GF-D8 (cell line): ENCODE measurements at places on chromosomes 4 and X.
A peak's percentile ranks its signal among the peaks of the same experiment; 100 is the strongest.

DNA sequence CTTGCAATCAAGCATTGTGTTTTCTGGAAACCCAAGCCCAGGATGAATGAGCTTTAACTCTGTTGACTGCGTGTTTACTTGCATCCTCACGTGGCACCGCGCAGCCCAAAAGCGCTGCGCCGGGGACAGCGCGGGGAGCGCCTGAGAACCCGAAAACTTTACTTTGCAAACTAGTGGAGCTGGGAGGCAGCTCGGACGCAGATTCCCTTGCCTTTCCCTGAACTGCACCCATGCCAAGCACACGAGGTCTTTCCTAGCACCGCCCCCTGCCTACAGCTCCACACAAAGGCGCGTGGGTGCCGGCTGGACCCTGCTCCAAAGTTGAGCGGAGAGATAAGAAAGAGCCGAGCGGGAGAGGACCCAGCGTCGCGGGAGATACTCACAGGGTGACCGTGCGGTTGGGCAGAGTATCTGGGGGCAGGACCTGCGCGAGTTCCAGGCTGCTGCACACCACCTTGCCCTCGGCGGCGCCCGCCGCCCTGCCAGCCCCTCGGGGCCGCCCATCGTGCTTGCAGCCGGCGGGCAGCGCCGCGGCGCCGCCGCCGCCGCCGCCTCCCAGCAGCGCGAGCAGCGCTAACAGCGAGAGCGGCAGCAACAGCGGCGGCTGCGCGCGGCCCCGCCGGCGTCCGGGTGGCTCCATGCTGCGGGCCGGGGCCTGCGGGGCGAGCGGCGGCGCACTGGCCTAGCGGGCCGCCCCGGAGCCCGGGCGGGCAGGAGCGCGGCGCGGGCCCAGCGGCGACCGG is 550 bp downstream of the ADGRA3 start:
- peak; percentile 30 for DNase-seq

DNA sequence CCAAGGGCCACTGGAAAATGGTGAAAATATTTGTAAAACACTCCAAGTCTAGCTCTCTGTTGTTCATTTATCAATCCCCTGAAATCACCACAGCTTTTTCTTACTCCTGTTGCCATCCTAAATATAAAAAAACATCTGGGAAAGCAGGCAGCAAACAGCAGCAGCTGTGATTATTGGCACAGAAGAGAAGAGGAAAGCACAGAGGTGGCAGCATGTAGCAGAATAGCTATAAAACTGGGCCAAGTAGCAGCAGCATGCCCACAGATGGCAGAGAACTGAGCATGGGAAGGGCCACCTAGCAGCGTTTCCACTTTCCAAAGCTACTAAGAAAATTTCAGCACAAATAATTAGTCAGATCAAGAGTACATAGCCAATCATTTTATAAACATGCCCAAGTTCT is 307.2 kb downstream of the SLC7A11 start:
- DNase-seq: no peak

DNA sequence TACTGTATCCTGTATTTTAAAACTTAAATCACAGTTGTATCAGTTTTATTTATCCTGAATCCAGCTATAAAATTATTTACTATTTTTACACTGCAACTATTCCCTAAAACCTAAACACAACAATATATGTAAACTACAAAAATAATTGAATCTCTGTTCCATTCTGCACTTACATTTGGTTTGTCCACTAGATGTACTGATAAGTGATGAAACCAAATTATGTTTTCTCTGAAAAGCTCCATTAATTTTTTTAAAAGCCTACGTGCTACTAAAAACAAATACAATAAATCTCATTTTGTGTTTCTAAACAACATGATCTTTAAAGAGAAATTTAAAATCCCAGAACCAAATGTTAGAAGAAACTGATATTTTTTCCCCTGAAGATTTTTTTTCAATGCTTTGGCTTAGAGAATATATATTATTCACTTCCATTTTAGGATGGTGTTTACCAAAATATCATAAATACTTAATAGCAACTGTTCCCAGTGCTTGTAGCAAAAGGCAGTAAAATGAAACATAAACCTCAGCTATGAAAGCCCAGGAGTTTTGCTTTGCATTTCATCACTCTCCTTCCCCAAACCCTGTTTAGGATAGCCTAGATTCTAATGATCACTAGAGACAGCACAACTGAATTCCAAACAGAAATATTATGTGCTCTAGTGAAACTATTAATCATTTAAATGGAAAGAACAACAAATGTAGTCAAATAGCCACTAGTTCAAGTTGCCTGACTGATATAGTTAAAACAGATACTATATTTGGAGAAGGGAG is 19.7 kb downstream of the ANTXR2 start:
- no peak for DNase-seq

DNA sequence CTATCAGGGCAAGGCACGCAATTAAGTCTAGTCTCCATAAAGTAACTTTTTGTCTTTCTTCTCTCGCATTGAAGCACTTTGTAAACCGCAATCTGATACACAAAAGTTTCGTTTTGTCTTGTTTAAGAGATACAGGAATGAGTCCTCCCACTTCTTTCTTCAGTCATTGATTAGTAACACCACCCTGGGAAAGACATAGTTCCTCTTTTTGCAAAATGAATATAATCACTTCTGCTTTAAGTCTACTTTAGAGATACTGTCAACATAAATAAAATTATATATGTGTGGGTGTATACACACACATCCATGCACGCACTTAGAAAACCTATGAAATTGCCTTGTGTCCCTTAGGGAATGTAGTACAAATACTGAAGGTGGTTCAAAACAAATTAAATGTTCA is 11.7 kb downstream of the COQ2 start:
- DNase-seq: no peak

DNA sequence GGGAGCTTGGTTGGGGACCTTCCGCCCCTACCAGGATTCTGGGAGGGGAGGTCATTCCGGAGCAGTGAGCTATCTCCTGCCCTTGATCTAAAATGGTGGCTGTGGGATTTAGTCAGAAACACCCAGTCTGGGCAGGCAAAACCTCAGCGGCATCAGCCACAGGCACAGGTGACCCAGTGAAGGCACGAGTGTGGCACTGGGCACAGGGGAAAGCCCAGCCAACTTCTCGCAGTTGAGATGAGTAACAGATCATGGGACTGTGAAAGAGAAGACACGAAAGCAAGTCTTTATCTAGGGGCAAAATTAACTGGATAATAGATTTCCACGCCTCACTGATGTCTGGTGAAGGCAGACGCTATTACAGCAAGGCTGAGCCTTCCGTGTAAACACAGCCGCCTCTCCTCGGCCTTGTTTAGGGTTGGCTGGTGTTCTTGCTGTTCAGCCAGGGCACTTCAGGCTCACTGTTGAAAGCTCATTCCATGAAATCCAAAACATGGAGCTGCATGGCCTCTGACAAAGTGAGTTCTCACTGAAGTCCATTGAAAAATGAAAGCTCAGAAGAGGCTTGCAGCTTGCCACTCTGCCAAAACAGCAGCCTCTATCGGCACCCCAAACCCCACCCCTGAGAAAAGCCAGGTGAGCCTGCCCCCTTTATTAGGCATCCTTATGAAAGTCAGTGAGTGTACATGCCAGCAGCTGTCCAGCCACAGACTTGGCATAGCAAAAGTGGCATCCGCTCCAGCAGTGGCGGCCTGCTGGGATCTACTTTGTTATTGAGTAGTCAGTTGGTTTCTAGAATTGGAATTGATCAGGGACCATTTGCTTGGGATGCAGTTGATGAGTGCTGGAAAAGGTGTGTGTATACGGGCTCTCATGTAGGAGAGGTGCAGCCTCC is 102.3 kb upstream of the MTM1 start:
- no peak for DNase-seq

DNA sequence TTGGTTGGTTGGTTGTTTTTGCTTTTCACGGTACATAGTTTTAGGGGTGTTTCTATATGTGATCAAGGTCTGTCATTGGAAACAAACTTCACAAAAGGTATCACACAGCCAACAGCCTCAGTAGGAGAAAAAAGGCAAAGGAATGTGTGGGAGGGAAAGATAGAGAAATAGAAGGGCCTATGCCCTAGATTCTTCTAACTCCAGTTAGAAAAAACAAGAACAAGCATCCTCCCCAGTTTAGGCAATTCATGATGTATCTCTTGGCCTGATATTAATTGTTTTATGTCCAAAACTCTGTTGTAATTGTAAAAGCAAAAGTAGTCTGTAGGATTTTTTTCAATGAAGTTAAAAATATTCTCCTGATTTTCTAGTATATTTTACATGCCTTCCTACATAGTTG is 192.4 kb upstream of the EDNRA start:
- no peak for DNase-seq

DNA sequence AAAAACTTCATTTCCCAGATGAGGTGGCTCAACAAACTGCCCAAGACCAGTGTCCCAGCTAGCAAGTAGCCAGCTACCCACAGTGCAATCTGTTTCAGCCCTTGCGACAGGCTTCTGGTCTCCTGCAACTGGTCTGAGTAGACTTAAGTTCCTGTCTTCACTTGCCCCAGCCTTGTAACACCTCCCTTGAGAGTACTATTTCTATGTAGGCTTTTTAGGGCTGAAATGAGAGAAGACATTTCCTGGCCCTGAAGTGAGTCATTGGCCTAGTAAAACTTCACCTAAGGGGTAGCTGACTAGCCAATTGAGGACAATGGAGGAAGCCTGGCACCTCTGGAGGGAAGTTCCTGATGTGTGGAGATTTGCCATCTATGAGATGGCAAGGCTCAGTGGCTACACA is 80.1 kb upstream of the STIM2 start:
- DNase-seq: peak; percentile 43

GRCh38 chr4:186203406-186203805 is 12.0 kb downstream of the CYP4V2 start:
- no peak for DNase-seq

DNA sequence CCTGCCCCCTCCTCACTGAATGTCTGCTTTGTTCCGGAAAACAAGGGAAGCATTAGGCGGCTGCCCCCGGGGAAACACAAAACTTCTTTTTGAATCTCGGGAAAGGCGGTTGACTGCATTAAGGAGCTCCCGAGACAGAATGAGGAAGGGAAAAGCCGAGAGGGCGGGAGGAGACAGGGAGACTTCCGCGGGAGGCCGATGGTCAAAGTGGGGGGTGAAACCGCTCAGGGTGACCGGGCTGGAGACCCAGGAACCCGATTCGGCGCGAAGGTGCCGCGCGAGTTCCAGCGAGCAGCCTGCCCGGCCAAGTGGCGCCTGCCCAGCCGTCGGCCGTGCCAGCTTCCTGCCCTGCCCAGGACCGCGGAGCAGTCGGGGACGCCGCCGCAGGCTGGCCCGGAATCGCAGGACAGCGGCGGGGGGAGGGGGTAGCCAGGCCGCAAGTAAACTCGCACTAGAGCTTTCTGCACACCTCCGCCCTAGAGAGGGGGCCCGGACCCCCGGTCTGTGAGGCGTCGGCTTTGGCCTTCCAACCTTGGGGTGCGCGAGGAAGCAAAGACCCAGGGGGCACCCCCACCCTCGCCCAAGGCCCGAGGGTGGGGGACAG is 55.1 kb upstream of the BCOR start:
- DNase-seq: peak; percentile 23

- no peak for DNase-seq
These were observed 25.9 kb upstream of the INTU start for GRCh38 chr4:127606823-127607222.

DNA sequence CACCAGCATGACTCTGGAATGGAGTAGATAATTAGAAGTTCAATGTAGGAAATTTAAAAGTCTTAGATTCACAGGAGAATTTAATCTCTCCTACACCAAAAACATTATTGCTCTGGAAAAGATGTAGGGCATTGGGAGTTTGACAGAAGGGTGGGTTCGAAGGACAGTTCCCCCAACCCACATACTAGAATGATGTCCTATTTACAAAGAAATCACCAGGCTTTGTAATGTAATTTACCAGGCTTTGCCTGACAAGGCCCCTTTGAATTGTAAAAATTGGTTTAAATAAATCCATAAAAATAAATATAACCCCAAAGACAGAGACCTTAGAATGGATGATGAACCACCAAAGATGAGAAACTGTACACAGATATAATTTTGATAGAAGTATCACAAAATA is 399.2 kb upstream of the GRID2 start:
- no peak for DNase-seq

GRCh38 chr4:113618205-113618604 is 143.3 kb downstream of the CAMK2D start:
- no peak for DNase-seq

DNA sequence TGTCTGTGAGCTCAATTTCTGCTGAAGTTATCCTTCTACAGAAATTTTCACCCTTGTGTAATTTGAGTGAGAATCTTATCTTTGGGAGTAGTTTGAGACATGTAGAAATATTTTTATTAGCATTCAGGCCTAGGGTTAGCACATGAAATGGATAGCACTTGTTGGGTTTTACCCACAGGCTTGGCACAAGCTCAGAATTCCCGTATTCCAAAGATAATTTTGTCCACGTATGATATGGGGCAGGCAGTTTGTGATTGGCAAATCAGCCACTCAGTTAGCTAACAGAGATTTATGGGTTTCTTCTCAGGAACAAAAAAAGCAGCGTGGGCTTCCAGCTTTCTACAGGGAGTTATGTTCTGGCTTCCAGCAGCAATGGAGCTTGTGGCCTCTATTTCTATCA is 117.9 kb upstream of the DCAF8L1 start:
- no peak for DNase-seq

GRCh38 chr4:32601848-32602247 is 1881.7 kb downstream of the PCDH7 start:
- DNase-seq: no peak

DNA sequence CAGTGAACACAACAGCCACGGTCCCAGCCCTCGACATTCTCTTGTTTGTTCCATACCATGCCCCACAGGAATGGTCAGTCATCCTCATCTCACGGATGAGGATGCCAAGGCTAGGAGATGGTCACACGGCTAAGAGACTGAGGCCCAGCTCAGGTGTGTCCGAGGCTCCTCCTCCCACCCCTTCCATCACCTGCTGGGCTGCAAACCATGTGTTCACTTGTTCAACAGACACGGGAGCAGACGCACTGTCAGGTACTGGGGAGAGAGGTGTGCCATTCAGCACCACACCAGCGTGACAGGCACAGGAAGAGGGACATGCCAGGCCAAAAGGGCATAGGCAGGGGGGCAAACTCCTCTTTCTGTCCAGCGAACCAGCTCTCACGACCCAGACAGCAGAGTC is 45.9 kb downstream of the ABLIM2 start:
- no peak for DNase-seq

GRCh38 chr4:38283724-38284123 is 323.5 kb downstream of the PTTG2 start:
- no peak for DNase-seq

GRCh38 chrX:129875669-129876068 is 30.3 kb upstream of the UTP14A start:
- no peak for DNase-seq

DNA sequence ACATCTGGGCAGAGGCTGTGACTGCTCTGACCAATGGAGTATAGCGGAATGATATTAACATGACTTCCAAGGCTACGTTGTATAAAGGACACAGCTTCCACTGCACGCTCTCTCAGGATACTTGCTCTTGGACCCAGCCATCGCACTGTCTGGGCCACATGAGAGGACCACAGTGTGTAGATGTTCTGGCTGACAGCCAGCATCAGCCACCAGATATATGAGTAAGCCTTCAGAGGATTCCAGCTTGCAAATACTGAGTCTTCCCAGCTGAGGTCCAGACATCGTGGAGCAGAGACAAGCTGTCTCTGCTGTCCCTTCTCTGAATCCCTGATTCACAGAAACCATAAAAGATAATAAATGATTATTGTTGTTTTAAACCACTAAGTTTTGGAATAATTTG is 146.8 kb upstream of the USP9X start:
- DNase-seq: no peak

- no peak for DNase-seq
These were observed 587.4 kb downstream of the RPA4 start for GRCh38 chrX:97471071-97471470.

GRCh38 chr4:187608001-187608421 is 387.6 kb upstream of the ZFP42 start:
- no peak for DNase-seq

- DNase-seq: no peak
These were observed 99.2 kb upstream of the KCNIP4 start for GRCh38 chr4:22047793-22048192.
